ENCODE measurements at places on chromosomes 2 and 18. TPM values are rescaled to one million over a fixed set of nuclear protein-coding genes. Genes with fewer than 3 reads are reported as not detected.

DNA sequence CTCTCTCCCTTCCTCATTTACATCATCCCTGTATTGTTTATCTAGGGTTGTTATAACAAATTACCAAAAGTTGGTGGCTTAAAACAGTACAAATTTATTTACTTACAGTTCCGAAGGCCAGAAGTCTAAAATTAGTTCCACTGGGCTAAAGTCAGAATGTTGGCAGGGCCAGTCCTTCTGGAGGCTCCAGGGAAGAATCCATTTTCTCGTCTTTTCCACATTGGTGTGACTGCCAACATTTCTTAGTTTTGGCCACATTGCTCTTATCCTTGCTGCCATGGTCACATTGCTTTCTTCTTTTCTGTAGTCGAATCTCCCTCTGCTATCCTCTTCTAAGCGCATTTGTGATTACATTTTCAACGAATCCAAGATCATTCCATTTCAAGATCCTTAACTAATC lies 34.7 kb downstream of the ICOS start:
- H3K4me1 ChIP-seq, result no peaks in the 10 kb centered on the region
- H3K27me3 ChIP-seq, result no peaks in the 10 kb centered on the region
- H3K27ac ChIP-seq, result no peak overlapping the region
- H3K36me3 ChIP-seq, result no peaks in the 10 kb centered on the region

DNA sequence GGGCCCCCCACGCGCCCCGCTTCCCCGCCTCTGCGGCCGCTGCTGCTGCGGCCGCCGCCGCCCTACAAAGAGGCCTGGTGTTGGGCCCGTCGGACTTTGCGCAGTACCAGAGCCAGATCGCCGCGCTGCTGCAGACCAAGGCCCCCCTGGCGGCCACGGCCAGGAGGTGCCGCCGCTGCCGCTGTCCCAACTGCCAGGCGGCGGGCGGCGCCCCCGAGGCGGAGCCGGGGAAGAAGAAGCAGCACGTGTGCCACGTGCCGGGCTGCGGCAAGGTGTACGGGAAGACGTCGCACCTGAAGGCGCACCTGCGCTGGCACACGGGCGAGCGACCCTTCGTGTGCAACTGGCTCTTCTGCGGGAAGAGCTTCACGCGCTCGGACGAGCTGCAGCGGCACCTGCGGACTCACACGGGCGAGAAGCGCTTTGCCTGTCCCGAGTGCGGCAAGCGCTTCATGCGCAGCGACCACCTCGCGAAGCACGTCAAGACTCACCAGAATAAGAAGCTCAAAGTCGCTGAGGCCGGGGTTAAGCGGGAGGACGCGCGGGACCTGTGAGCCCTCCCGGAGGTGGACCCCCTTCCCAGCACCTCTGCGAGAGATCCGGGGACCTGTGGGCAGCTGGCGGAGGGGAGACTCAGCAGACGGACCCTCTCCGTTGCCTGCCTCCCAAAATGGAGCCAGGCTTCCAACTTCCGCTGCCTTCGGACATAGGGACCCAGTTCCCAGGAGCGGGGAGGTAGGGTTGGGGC lies 1.9 kb downstream of the SP5 start:
- peaks cover 16% of the 10 kb centered on the region for H3K4me1 ChIP-seq
- peak overlapping the region; percentile 32 for H3K4me3 ChIP-seq
- H3K27ac ChIP-seq, result no peak overlapping the region
- peaks cover 97% of the 10 kb centered on the region for H3K27me3 ChIP-seq
- DNase-seq, result peak; percentile 23
- H3K36me3 ChIP-seq, result no peaks in the 10 kb centered on the region

GRCh38 chr2:26618611-26619010 lies 22.6 kb downstream of the CIB4 start:
- no peak for DNase-seq
- no peak overlapping the region for H3K27ac ChIP-seq
- peaks cover 14% of the 10 kb centered on the region for H3K27me3 ChIP-seq
- H3K36me3 ChIP-seq, result no peaks in the 10 kb centered on the region
- peaks cover 10% of the 10 kb centered on the region for H3K4me1 ChIP-seq
- no peak overlapping the region for H3K4me3 ChIP-seq

DNA sequence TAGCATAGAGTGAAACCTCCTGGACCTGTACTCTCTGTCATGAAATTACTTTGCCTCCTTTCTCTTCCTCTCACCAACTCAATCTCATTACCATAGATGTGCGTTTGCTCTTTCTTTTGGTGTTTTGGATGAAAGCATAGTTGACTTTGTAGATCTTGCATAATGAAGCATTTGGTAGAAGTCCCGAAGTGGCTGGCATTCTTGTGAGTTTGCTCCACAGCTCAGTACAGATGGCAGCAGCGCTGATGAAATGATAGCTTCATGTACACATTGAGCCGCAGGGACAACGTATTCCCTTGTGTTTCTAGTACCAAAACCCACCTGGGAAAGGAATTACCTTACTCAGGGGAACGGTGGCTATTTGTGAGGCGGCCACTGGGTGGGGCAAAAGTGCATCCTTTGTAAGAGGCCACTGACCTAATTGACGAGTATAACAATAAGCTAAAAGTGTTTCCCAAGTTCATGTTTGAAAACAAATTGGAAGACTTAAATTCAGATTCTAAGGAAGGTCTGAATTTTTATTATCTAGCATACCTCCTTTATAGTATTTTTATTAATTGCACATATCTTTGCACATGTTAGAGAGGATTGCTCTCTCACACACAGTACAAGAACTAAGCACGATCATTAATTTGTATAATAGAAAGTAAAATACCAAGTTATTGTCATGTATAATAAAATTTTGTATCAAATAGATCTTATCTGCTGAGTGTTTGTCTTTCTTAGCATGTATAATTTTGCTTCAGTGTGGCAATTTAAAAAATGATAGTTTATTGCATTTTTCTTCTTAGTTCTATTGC lies 25.4 kb upstream of the CDH7 start:
- H3K27me3 ChIP-seq, result no peaks in the 10 kb centered on the region
- H3K4me1 ChIP-seq, result no peaks in the 10 kb centered on the region
- H3K27ac ChIP-seq, result no peak overlapping the region

DNA sequence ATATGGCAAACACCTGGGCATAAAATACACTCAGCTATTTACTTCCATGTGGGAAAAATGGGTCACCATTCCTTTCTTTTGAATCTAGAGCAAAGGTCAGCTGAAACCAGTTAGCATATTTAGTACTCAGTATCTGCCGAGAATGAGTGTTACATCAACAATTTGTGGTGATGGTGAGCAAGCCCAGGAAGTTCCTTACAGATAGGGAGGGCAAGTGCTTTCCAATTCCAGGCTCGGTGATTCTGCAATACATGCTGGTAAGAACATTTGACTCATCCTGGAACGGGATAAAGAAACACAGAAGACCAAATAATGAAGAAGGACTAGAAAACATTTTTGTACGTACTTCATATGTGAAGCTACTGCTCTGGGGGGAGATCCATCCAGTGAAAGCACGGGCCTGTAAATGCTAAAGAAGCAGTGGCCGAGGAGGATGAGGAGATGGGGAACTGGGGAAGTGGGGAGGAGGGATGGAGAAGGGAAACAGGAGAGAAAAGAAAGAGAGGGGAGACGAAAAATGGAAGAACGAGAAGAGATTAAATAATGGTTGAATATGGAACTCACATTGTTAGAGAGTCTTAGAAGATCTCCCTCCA lies 251.9 kb downstream of the TTC32 start:
- no peaks in the 10 kb centered on the region for H3K36me3 ChIP-seq
- H3K4me3 ChIP-seq, result no peak overlapping the region
- peak overlapping the region; percentile 27 for H3K27ac ChIP-seq
- H3K27me3 ChIP-seq, result no peaks in the 10 kb centered on the region
- H3K4me1 ChIP-seq, result peaks cover 8% of the 10 kb centered on the region

- peak within 1 kb of the TSS; percentile 76 for H3K27ac ChIP-seq
- peak within 1 kb of the TSS; percentile 32 for H3K4me3 ChIP-seq
- DNase-seq, result peak; percentile 80
Observed at GRCh38 chr2:16665748-16666448, at the start of gene CYRIA. CYRIA (minus strand) TSS chr2:16665834; CDS start chr2:16588119, 77,715 bp downstream.

DNA sequence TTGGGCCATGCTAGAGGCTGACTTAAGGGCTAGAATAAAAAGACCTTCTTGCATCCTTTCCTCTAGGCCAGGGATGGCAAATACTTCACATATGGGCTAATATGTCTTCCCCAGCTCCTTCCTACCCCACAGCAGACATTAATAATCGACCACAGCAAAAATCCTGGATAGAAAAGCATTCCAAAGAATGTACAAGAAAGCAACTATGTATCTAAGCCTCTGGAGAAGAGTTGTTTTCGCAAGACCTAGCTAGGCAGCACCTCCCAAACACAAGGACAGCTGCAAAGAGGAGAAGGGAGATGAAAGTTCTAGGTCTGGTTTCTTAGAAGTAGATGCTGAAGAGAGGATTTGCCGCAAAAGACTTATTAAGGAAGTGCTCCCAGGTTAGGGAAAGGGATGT lies 372.6 kb downstream of the SLC4A3 start:
- H3K27me3 ChIP-seq, result no peaks in the 10 kb centered on the region
- H3K4me3 ChIP-seq, result no peak overlapping the region
- no peak overlapping the region for H3K27ac ChIP-seq
- H3K4me1 ChIP-seq, result no peaks in the 10 kb centered on the region
- DNase-seq, result no peak

- H3K4me1 ChIP-seq, result peaks cover 10% of the 10 kb centered on the region
- H3K4me3 ChIP-seq, result no peak overlapping the region
- no peaks in the 10 kb centered on the region for H3K27me3 ChIP-seq
- DNase-seq, result no peak
Observed at GRCh38 chr2:46248171-46248570, 49.0 kb upstream of the EPAS1 start.

DNA sequence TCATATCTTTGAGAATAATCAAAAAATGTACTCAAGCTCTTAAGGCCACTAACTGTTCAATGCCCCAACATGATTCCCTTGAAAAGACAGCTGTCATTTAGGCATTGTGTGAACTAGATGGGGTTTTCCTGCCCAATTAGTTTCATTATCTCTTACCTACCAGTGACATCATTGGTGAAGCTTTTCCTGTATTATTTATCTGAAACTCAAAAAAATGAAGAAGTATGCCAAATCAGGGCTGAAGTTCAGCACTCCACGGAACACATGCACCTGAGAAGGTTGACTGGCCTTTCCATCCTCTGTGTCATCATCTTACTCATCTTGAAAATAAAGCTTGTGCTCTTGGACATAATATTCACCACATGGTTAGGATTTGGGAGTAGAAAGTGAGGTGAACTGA lies 126.4 kb downstream of the TXNL1 start:
- no peak overlapping the region for H3K27ac ChIP-seq
- no peaks in the 10 kb centered on the region for H3K36me3 ChIP-seq
- no peak overlapping the region for H3K4me3 ChIP-seq
- H3K4me1 ChIP-seq, result peaks cover 12% of the 10 kb centered on the region
- DNase-seq, result no peak
- no peaks in the 10 kb centered on the region for H3K27me3 ChIP-seq

DNA sequence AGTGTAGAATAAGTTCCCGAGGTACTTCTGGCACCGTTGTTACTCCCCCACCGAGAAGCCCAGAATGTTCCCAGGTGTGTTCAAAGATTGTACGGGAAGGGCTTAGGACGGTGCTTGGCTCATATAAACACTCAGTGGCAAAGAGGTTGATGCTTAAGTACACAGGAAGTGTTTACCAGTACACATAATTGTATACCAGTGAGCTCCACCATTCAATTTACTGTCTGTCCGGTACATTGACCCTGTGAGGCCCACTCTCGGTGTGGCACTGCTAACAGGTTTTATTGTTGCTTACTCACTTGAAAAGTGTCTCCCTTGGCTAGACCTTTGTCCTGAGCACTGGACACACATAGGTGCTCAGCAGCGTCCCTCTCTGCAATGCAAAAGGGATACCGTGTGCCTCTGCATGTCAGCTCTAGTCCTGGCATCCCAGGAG lies 191.0 kb downstream of the NEDD4L start:
- H3K36me3 ChIP-seq, result no peaks in the 10 kb centered on the region
- no peak for DNase-seq
- H3K27me3 ChIP-seq, result no peaks in the 10 kb centered on the region
- no peaks in the 10 kb centered on the region for H3K4me1 ChIP-seq

- no peaks in the 10 kb centered on the region for H3K36me3 ChIP-seq
- H3K27ac ChIP-seq, result no peak overlapping the region
- H3K4me1 ChIP-seq, result no peaks in the 10 kb centered on the region
- DNase-seq, result no peak
- H3K4me3 ChIP-seq, result no peak overlapping the region
Observed at GRCh38 chr18:44668270-44668975, 12.3 kb upstream of the SETBP1 start.

- H3K4me3 ChIP-seq, result no peak overlapping the region
- no peak for DNase-seq
- no peaks in the 10 kb centered on the region for H3K36me3 ChIP-seq
- peaks cover 3% of the 10 kb centered on the region for H3K4me1 ChIP-seq
- H3K27me3 ChIP-seq, result no peaks in the 10 kb centered on the region
Observed at GRCh38 chr2:142875652-142876051, 1.8 kb upstream of the KYNU start.

DNA sequence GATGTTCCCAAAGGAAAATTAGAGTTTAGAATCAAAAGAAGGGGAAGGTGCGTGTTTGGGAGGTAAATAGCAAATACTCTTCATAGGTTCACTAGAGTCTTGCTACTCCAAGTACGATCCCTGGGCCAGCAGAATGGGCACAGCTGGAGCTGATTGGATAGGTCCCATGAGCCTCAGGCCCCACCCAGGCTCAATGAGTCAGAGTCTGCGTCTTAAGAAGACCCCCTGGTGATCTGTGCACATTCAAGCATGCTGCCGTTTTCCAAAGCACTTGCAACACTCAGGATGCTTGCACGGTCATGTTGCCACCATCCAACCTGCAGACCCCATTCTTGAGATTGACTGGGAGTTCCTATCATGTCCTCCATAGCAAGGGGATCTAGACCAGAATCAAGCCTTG lies 40.5 kb downstream of the ABCG8 start:
- no peak overlapping the region for H3K27ac ChIP-seq
- no peaks in the 10 kb centered on the region for H3K36me3 ChIP-seq
- H3K4me3 ChIP-seq, result no peak overlapping the region
- no peaks in the 10 kb centered on the region for H3K27me3 ChIP-seq

DNA sequence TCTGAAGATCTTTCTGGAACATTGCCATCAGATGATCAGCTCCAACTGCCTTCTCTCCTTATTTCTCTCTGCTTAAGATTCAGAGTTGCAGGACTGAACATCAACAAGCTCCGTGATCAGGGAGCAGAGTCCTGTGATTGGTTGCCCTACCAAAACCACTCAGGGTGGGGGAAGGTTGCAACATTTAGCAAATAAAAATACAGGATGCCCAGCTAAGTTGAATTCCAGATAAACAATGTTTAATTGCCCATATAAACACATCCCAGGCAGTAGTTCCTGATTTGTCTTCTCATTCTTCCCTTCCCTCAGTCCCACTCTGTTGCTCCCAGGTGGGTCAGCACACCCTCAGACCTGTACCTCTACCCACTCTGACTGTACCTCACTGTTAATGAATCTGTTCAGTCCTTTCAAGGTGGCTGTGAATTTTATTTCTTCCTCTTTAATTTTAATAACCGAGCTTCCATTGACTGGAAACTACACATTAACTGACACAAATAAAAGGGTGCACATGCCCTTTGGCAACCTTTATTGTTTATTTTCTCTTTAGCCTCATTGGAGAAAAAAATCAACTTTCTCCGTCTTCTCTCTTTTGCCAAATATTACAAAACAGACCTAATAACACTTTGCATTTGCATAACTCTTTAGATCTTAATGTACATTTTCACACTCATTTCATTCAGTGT lies 167.1 kb upstream of the PKDCC start:
- H3K27me3 ChIP-seq, result no peaks in the 10 kb centered on the region
- H3K27ac ChIP-seq, result no peak overlapping the region
- H3K36me3 ChIP-seq, result no peaks in the 10 kb centered on the region
- no peak for DNase-seq

The PLEKHA3 gene
- total RNA-seq, result 40.5 TPM

The IL18RAP gene
- total RNA-seq, result 1.5 TPM

The CDKL4 gene
- 1.0 TPM for total RNA-seq

The MFSD2B gene
- 0.19 TPM for total RNA-seq

Data from heart left ventricle (tissue), 16 donors.